ENCODE measurements at places on chromosomes 1 and 21. TPM values are rescaled to one million over a fixed set of nuclear protein-coding genes. Genes with fewer than 3 reads are reported as not detected.

The PRDM16 gene
- 0.06 TPM for total RNA-seq

The STUM gene
- not detected for total RNA-seq

The PPM1J gene
- total RNA-seq: 0.75 TPM

The FCER1G gene
- total RNA-seq: not detected

The CA6 gene
- not detected for total RNA-seq

The CLIC6 gene
- total RNA-seq: 0.06 TPM

The SPOCD1 gene
- total RNA-seq: 3.8 TPM

The NBPF4 gene
- total RNA-seq: not detected

The INAVA gene
- total RNA-seq: 46.3 TPM

The TMEM82 gene
- not detected for total RNA-seq

The HEYL gene
- 3.1 TPM for total RNA-seq

The KIAA1614 gene
- 0.74 TPM for total RNA-seq

The UBXN11 gene
- total RNA-seq: 14.9 TPM

The KRTAP7-1 gene
- not detected for total RNA-seq

The MTF1 gene
- 5.3 TPM for total RNA-seq

The CRP gene
- total RNA-seq: not detected

The KRTAP11-1 gene
- not detected for total RNA-seq

The RPTN gene
- total RNA-seq: not detected

The FAAH gene
- total RNA-seq: 0.81 TPM

The KRTAP19-1 gene
- total RNA-seq: not detected

The OR2T2 gene
- not detected for total RNA-seq

The PLA2G2F gene
- total RNA-seq: not detected

The FABP3 gene
- not detected for total RNA-seq

The CCDC185 gene
- total RNA-seq: not detected

The FBXO2 gene
- total RNA-seq: 9.1 TPM

The PRRX1 gene
- not detected for total RNA-seq

The FCRL5 gene
- 0.03 TPM for total RNA-seq

The MRPL9 gene
- total RNA-seq: 85.8 TPM

The PTPRC gene
- total RNA-seq: not detected

The GPR25 gene
- total RNA-seq: not detected

The DIRAS3 gene
- total RNA-seq: 1.5 TPM
